ENCODE measurements at places on chromosomes 5 and 9.

- DNase-seq: no peak
Observed at GRCh38 chr5:75536694-75537360, 25.1 kb downstream of the POLK start.

GRCh38 chr9:69605406-69605805 lies 66.8 kb downstream of the APBA1 start:
- no peak for DNase-seq

DNA sequence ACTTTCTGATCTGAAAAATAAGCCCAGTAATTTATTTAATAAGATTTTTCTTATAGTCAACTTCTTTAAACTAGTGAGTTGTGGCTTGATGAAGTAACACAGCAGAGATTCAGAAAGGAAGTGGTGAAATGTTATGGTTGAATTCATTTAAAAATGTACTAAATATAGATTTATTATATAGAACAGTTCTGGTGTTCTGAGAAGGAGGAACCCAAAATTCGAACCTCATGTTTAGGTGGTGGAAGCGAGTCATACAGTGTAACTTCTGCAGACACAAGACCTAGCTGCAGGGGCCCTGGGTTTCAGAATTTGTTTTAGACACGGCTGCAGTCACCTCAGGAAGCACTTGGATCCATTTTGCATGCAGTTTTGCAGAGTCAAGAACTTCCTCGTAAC lies 188.2 kb downstream of the TRIO start:
- no peak for DNase-seq

GRCh38 chr9:124128568-124129166 lies 117.1 kb downstream of the LHX2 start:
- no peak for DNase-seq

GRCh38 chr5:172837640-172838039 lies 3.6 kb downstream of the ERGIC1 start:
- DNase-seq: peak; percentile 68

DNA sequence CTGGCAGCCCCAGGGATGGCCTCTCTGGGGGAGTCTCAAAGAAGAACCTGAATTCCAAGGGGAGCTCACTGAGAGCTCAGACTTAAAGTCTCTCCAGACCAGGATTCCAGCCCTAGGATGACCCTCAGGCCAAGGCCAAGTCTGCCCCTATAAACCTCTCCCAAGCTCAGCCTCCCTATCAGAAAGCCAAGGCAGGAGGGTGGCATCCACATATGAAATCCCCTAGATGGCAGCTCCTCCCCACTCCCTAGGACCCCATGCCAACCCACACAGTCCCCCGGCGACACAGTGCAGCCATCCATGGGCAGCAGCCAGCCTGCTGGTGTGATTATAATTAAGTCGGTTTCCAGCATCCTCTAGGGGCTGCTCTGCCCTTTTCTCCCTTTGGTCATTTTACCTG lies 269.9 kb downstream of the CDK5RAP2 start:
- DNase-seq: no peak

- DNase-seq: no peak
Observed at GRCh38 chr5:159310511-159310910, 19.8 kb downstream of the IL12B start.

- DNase-seq: no peak
Observed at GRCh38 chr5:113047733-113048652, 71.4 kb downstream of the DCP2 start.

DNA sequence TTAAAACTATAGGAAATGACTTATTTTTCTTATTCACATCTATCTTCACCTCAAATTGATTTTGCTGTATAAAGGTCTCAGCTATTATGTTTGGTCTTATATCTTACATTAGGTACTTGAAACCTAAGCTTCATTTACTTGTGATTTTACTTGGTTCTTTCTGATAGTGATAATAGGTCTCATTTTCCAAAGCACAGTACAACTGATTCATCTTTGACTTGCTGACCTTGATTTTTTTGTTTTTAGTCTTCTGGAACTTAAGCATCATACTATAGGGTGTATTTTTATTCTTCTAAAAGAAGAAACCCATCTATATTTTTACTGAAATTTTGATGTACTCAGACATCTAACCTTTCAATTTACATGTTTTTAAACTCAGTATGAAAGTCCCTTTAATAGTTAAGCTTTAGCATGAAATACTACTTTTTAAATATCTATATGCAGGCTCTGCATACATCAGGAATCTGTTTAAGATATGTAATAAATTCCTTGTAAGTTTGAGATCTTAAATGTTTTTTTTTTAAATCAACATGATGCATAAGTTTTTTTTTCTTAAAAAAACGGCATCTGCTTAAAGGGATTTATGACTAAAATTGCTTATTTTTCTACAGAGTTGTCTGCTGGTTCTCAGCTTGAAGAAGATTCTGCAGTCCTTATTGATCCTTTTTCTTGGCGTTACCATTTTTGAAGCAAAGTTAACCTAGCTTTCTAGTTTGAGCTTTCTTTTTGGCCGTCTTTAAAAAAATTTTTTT lies 13.3 kb downstream of the MATR3 start:
- DNase-seq: no peak

- no peak for DNase-seq
Observed at GRCh38 chr9:113519426-113520108, 56.0 kb downstream of the RGS3 start.

- DNase-seq: peak; percentile 26
Observed at GRCh38 chr5:36414869-36415282, 113.2 kb upstream of the RANBP3L start.

DNA sequence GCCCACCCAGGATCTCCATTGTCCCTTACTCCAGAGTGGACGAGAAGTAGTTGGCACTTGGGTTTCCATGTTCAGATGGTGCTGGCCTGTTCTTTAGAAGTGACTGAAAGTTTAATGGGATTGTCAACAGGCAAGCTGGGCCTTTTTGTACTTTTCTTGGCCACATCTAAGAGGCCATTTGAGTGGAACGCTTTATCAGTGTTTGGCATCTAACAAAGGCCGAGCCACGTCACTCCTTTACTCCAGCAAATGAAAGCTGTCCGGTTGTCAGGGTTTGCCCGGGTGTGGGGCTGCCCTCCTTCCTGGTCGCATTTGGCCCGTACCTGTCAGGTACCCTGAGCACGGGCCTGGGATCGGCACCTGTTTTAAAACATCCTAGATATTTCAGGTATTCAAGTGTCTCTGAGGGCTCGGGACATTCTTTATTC lies 71.5 kb downstream of the RCL1 start:
- no peak for DNase-seq

DNA sequence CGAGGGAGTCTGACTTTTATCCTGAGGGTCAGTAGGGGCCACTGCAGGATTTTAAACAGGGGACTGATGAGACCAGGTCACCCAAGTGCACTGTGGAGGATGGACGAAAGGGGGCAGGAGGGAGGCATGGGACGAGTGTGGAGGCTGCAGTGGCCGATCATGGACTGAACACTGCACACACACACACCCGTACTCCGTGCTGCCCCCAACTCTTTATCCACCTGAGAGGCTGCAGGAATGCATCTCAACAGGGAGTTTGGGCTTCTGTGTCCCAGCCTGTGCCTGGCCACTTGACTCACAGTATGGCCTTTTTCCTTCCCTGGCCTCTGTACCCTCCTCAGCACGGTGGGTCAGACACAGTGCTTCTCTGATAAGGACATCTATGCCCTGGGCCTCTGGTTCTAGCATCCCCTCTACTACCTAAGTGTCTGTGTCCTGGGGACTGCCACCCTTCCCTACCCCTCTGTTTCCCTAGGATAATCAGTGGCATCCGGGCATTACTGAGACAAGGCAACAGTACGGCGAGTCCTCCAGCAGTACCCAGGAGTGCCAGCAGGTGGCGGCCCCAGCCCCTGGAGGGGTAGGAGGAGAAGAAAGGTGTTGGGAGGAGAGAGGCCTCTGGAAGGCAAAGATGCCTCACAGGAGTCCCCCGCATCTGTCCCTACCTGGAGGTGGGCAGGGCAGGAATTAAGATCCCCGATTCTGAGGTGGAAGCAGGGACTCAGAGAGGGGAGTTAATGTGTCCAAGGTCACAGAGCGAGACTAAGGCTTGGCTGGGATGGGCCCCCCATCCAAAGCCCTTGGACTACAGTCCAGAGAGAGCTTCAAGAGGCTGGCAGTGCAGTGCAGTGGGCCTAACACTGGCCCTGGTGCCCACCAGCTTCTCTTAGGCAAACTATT lies 5.1 kb upstream of the CDX1 start:
- DNase-seq: peak; percentile 22

- DNase-seq: no peak
Observed at GRCh38 chr9:136536721-136537241, 9.1 kb downstream of the NOTCH1 start.

DNA sequence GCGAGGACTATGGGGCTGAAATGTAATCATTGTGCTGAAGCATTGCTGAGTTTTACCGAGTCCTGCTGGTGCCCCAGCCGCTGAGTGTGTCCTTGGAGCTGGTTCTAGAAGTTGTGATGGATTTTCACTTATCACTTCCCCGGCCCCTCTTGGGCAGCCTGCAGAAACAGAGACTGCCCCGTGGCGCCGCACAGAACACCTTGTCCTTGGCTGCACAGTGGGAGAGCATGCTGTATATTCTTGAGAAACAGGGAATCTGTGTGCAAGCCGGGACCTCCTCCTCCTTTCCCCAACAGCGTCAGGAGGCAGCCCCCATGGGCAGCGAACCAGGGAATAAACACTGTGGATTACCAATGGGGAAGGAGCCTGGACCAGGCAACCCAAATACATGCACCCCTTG lies 90.6 kb upstream of the RUFY1 start:
- DNase-seq: no peak

DNA sequence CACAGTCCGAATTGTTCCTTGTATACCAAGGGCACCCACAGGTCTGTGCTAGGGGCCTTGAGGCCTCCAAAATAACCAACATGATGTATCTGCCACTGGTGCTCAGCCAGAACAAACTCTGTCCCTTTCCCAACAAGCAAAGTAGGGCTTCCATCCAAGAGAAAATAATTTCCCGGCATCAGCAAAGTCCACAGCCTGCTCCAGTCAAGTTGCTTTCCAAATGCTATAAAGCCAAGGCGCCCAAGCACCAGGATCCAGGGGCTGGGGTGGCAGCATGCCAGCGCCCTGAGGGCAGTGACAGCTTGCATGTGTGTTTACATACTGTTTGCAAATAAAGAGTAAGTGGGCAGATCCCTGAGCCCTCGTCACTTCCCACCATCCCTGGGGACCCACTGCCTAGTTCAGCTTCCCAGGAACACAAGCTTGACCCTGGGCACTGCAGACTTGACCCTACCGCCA lies 155.9 kb downstream of the ERCC6L2 start:
- peak; percentile 91 for DNase-seq

DNA sequence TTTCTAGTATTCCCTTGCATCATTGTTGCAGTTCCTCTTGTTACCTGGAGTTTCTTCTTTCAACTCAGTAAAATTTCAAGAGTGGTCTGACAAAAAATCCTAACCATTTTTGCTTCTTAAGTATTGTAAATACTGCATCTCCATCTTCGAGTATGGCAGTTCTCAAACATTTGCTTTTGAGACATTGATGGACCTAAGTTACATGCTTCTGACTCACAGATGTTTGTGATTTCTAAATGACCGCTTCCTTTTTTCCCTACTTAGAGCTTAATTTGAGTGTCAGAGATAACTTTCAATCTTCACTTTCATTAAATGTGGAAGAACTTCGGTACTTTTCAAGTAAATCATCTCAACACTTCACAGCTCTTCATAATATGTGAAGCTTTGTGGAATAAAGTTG lies 4.2 kb downstream of the UHRF2 start:
- DNase-seq: no peak

DNA sequence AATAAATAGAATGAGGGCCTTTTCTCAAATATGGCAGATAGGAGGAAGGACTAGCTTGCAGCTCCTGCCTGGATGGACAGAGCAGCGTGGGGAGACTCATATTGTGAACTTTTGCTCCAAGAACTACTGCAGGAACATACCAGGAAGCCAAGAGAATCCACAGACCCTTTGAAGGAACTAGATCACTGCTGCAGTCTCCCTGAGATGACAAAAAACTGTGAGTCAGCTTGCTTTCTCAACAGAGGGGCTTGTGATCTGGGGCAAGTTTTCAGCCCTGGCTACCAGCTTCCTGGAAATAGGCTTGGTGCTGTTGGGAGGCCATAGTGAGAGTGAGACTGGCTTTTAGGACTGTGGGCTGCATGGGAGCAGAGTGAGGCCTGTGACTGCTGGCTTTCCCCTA lies 170.6 kb upstream of the TRIM32 start:
- no peak for DNase-seq

- DNase-seq: no peak
Observed at GRCh38 chr9:69276775-69277174, 48.2 kb upstream of the ENTREP1 start.

DNA sequence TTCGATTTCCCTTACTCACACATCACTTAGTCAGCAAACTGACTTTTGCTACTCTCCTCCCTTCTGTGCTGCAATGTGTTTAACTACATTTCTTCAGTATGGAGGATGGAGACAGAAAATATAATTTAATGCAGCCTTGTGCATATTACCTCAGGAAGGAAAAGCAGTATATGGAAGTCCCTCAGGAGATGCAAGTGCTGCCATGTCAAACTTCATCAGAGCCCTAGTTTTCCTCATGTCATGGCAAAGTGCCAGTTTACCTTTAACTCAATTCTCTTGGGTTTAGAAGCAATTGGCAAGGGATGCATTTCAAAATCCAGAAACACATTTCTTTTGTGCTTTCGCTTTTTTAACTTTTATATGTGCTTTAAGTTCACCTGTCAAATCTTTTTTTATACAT lies 365.4 kb downstream of the ISL1 start:
- DNase-seq: no peak

Measured in NCI-H1105 (cell line).